ENCODE measurements at places on chromosomes 2 and 18.

- DNase-seq, result no peak
Observed at GRCh38 chr2:189013031-189013430, 38.9 kb downstream of the COL3A1 start.

GRCh38 chr2:11863103-11863502 lies 116.7 kb downstream of the LPIN1 start:
- DNase-seq, result no peak

DNA sequence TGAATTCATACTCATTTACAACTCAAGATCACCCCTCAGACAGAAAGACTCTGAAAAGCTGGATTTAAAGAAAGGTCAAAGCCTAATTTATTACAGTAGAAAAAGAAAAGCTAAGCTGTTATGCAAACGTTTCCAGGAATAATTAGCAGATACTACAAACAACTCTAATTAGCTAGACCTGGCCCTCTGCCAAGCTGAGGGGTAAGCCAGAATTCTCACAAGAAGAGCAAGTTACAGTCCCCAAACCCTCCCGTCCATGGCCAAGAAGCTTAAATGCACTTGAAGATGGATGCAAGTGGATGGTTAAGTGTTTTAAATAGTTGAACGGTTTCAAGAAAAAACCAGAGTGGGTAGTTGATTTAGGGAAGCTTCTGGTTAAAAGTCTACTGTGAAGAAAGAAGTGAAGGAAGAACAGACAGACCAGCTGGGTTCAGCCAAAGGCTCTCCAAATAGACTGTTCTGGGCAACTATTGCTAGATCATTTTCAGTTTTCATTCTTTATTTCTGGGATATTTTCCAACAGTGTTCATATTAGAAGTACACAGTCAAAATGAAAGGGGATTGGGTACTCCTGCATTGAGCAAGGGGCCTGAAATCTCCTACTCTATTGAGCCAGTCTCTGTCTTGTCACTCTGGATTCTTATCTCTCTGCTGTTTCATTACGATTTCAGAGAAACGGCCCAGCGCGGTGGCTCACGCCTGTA lies 4.8 kb downstream of the LMAN2L start:
- DNase-seq, result no peak

GRCh38 chr2:40716879-40717278 lies 265.0 kb upstream of the SLC8A1 start:
- DNase-seq, result no peak

GRCh38 chr2:206276169-206276942 lies 1.9 kb downstream of the ZDBF2 start:
- no peak for DNase-seq

- no peak for DNase-seq
Observed at GRCh38 chr18:48632676-48633257, 93.9 kb downstream of the CTIF start.

- no peak for DNase-seq
Observed at GRCh38 chr2:199704358-199705238, 146.4 kb downstream of the FTCDNL1 start.

GRCh38 chr2:64586883-64587481 lies 62.9 kb downstream of the AFTPH start:
- DNase-seq, result no peak

- no peak for DNase-seq
Observed at GRCh38 chr2:215790523-215791421, 222.6 kb downstream of the MREG start.

Data from T-cell (primary cell).